Epithelial cell of alveolus of lung (primary cell): ENCODE measurements at places on chromosomes 5 and 9. TPM values are rescaled to one million over a fixed set of nuclear protein-coding genes. Genes with fewer than 3 reads are reported as not detected.

CDC20B gene
- total RNA-seq, result under 0.01 TPM in 1 of 2 replicates, not detected in the other

QRFP gene
- not detected in 2 replicates for total RNA-seq

PCDHB14 gene
- 1.4 TPM in 1 of 2 replicates, not detected in the other for total RNA-seq

GABRG2 gene
- not detected in 2 replicates for total RNA-seq

KCNN2 gene
- total RNA-seq, result 0.26 and 0.96 TPM in 2 replicates

DEPDC1B gene
- 7.1 and 10.0 TPM in 2 replicates for total RNA-seq

COL27A1 gene
- total RNA-seq, result 3.2 and 4.6 TPM in 2 replicates

PCDHA4 gene
- 0.48 TPM in 1 of 2 replicates, not detected in the other for total RNA-seq

UIMC1 gene
- 18.6 and 26.3 TPM in 2 replicates for total RNA-seq

TRIM7 gene
- total RNA-seq, result 2.5 and 3.8 TPM in 2 replicates

PCDHA6 gene
- total RNA-seq, result not detected in 2 replicates

SPINK7 gene
- not detected in 2 replicates for total RNA-seq

ADGRD2 gene
- not detected in 2 replicates for total RNA-seq

GGTA1 gene
- total RNA-seq, result not detected in 2 replicates

SLC34A1 gene
- total RNA-seq, result not detected in 2 replicates

PCDHA1 gene
- total RNA-seq, result not detected in 2 replicates

ZNF608 gene
- 9.3 and 46.2 TPM in 2 replicates for total RNA-seq

MARCOL gene
- total RNA-seq, result not detected in 2 replicates

SPATA31A3 gene
- not detected in 2 replicates for total RNA-seq

PSMD5 gene
- 30.6 and 63.5 TPM in 2 replicates for total RNA-seq

ECM2 gene
- total RNA-seq, result 0.39 and 2.2 TPM in 2 replicates

CTXN3 gene
- not detected in 2 replicates for total RNA-seq

GABRA1 gene
- total RNA-seq, result not detected in 2 replicates

TXNDC8 gene
- not detected in 2 replicates for total RNA-seq

ZNF483 gene
- 0.13 and 0.72 TPM in 2 replicates for total RNA-seq

SCGB3A1 gene
- 1.0 TPM in 1 of 2 replicates, not detected in the other for total RNA-seq
